Body of pancreas (tissue), 4 donors: ENCODE measurements at places on chromosomes 1 and 21.
A peak's percentile ranks its signal among the peaks of the same experiment; 100 is the strongest.

DNA sequence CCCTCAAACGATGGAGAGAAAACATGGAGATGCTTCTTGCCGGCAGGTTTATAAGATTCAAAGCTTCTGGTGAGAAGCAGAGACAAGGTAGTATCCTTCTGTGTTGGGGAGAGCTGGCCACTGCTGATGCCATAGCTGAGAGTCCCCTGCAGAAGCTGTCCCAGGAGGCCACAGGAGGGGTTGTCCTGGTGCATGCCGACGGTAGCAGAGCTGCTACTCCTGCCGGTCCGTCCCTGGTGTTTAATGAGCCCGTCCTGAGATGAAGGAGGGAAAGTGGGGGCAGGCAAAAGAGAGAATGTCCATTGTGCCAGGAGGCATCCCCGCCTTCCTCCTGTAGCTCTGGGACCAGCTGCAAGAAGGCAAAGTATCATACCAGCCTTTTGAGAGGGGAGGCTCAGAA, 10.4 kb upstream of the C2CD2 start:
- no peak for DNase-seq

DNA sequence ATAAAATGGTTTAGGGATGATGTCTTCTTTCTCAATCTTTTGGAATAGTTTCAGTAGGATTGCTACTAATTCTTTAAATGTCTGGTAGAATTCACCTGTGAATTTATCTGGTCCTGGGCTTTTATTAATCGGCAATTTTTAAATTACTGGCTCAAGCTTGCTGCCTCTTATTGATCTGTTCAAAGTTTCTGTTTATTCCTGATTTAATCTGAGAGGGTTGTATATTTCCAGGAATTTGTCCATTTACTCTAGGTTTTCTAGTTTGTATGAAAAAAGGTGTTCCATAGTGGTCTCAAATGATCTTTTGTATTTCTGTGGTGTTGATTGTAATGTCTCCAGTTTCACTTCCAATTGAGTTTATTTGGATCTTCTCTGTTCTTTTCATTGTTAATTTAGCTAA, 617.8 kb downstream of the LTN1 start:
- DNase-seq = no peak

DNA sequence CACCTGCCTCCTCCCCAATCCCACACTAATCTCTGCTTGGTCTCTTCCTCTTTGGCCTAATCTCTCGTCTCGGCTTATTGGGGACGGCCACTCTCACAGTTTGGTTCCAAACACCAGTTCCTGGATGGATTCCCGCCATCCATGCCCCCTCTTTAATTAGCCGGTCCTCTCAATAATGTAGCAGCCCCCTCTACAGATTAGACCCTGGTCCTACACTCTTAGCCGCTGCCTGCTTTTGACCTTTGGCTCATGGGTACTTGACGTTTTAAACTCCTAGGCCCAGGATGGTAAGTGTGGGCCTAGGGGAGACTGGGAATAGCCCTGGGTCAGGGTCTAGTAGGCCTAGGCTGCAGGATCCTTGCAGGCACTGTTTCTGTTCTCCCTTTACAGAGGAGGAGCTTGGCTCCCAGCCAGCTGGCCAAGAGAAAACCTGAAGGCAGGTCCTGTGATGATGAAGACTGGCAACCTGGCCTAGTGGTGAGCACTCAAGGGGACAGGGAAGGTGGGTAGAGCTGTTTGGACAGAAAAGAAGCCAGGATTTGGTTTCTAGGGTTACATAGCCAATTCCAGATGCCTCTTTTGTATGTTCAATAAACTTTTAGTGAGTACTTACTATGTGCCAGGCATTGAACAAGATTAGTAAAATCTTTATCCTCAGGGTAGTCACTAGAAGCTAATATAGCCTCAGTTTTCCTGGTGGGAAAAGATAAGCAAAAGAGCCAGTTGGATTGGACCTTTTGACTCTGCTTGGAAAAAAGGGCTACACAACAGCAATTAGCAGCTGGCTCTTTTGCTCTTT, 758 bp downstream of the RAD54L start:
- peak; percentile 42 for DNase-seq

DNA sequence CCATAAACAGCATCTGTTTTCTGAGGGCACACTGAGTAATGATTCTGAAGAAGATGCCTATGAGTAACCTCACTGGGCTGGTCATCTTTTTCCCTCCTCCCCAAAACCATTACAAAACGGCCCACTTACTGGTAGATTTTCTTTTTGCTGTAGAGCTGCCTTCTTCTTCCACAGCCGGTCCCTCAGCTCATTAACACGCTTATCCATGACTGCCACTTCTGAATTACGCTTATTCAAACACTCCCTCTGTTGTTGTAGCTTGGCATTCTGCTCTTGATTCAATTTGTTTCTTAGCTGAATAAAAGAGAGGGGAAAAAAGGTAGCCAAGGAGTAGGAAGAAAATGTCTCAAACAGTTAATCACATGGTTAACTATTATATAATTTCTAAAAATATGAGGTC, 43.1 kb downstream of the TP53BP2 start:
- no peak for DNase-seq
